ENCODE measurements at places on chromosomes 6 and 20. TPM values are rescaled to one million over a fixed set of nuclear protein-coding genes. Genes with fewer than 3 reads are reported as not detected.

- DNase-seq = peak; percentile 40
Measured at GRCh38 chr6:150813993-150814359, 51.5 kb upstream of the MTHFD1L start.

- DNase-seq = no peak
Measured at GRCh38 chr6:7879043-7879442, 31.5 kb downstream of the TXNDC5 start.

GRCh38 chr20:12435268-12435667 is 517.6 kb downstream of the BTBD3 start:
- no peak for DNase-seq

EYA4 gene
- total RNA-seq = not detected
